Activated naive CD8-positive, alpha-beta T cell treated with anti-CD3 and anti-CD28 coated beads for 36 hours (primary cell): ENCODE measurements at places on chromosomes 3 and 15. TPM values are rescaled to one million over a fixed set of nuclear protein-coding genes. Genes with fewer than 3 reads are reported as not detected.

SAMD7 gene
- total RNA-seq: not detected

DNA sequence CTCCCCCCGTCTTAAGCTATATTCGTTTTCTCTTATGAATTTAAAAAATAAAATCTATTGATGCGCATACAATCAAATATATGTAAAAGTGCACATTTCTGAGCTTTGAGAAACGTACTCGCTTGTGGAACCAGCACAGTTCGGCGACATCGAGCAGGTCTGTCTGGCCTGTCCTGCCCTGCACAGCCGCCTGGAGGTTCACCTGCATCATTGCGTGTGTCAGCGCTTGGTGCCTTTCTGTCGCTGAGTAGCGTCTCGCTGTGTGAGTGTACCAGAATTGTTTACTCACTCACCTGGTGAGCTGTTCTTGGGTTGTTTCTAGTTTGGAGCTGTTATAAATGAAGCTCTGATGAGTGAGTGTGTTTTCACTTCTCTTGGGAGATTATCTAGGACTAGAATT is 104.0 kb downstream of the VGLL4 start:
- no peak for DNase-seq

DNA sequence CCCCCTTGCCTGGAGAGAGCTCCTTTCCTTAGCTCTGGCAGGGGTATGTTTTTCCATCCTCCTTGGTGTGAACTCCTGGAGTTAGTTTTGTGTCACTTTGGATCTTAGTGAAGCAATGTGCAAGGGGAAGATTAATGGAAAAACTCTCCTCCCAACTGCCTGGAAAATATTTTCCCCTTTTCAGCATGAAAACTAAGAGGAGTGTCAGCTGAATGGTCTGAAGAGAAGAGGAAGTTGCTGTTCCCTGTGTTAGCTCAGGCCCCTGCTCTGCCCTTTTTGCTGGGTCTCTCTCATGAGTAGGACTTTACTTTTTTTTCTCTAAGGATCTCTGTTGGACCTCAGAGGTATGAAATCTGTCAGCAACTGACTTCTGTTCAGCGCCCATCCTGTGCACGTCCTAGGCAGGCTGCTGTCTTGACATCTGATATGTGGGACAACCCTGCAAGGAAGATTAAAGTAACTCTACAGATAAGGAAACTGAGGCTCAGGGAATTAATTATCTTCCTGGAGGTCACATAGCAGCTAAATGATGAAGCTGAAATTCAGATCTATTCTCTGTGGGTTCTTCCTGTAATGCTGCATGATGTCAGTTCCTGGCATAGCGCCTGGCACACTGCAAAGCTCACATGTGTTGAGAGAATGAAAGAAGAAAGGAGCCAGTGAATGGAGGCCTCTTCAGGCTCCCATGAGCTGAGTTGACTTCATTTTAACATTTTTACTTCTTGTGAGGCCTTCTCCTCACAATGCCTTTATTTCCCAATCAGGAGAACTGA is 109.7 kb upstream of the GALNT15 start:
- DNase-seq: no peak

DNA sequence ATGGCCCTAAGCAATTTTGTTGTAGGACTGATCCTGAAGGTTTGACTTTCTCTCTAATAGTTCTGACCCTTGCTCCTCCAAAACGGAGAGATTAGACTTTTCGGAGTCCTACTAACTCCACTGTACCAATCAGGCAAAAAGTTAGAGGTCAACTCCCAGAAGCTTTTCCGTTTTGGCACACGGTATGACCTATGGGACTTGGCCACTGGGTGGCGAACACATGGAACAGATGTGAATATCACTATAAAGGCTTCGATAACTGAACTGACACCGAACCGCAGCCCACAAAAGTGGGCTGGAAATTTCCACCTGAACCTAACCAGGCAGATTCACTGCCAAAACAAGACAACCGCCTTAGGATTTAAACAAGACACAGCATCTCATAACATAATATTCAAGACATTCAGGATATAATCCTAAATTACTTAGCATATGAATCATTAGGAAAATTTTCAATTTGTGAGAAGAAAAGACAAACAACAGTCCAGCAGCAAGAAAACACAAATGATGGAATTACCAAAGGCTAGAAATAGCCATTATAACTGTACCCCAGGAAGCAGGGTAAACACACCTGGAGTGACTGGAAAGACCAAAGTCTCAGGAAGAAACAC is 12.2 kb upstream of the TM2D3 start:
- no peak for DNase-seq

DNA sequence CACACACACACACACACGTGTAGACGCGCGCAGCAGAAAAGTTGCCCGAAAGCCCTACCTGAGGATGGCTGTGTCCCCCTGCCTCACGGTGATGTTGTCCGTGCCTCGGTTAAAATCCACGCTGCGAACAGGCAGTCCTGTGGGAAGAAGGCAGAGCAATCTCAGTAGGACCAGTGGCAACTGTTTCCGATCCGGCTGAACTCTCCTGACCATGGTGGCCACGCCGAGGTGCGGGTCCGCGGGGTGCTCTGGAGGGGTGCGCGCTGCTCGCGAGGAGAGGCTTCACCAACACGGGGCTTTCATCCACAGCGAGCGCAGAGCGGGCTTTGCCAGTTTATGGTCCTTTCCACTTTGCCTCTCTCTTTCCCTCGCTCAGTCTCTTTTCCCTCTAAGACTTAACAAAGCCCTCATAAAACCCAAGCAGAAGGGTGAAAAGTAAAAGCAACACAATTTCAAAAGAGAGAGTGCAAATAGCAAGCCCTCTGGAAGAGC is 422 bp downstream of the LSAMP start:
- no peak for DNase-seq

PLAAT1 gene
- 0.28 TPM for total RNA-seq

DNA sequence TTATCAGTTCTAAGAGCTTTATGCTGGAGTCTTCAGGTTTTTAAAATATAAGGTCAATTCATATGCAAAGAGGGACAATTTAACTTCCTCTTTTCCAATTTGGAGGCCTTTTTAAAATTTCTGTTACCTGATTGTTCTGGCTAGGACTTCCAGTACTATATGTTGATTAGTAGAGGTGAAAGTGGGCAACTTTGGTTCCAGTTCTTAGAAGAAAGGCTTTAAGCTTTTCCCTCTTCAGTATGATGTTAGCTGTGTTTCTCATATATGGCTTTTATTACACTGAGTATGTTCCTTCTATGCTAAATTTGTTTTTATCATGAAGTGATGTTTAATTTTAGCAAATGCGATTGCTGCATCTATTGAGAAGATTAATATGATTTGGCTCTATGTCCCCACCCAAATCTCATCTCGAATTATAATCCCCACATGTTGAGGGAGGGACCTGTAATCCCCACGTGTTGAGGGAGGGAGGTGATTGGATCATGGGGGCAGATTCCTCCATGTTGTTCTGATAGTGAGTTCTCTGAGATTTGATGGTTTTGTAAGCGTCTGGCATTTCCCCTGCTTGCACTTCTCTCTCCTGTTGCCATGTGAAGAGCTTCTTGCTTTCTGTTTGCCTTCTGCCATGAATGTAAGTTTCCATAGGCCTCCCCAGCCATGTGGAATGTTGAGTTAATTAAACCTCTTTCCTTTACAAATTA is 33.8 kb downstream of the FAIM start:
- no peak for DNase-seq

GRCh38 chr3:81013360-81013759 is 748.1 kb downstream of the GBE1 start:
- no peak for DNase-seq

SIDT1 gene
- 18.0 TPM for total RNA-seq

DNA sequence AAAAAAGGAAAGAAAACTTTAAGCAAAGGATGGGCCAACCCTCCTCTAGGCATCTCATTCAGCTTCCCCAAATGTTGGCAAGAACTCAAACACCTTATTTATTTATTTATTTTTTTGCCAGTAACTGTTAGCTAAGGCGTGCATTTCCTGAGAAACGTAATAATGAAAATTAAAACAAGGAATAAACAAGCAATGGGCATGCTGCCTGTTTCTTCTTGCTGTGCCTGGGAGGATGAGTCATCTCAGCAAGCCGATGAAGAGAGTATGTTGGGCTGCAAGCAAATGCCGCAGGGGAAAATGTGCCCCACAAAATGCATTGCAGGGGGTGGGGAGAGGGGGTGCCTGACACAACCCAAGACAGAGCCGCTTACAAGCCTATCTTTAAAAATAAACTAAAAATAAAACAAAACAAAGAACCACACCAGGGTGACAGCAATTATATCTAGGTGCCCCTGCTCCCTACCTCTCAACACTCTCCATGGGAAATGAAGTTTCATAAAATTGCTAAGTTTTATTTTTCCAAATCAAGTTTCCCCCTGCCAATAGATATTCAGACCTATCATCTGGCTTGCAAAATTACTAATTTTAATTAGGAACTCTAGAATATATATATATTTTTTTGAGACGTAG is 40.3 kb downstream of the EIF4E3 start:
- no peak for DNase-seq

SAMMSON gene
- total RNA-seq: not detected

CFAP20DC gene
- 2.4 TPM for total RNA-seq

- DNase-seq: no peak
Observed at GRCh38 chr3:161559177-161559998, 62.8 kb downstream of the OTOL1 start.

GRCh38 chr3:177231242-177231641 is 34.0 kb upstream of the TBL1XR1 start:
- no peak for DNase-seq

GRCh38 chr15:51585986-51586385 is 36.6 kb downstream of the DMXL2 start:
- DNase-seq: no peak

DNA sequence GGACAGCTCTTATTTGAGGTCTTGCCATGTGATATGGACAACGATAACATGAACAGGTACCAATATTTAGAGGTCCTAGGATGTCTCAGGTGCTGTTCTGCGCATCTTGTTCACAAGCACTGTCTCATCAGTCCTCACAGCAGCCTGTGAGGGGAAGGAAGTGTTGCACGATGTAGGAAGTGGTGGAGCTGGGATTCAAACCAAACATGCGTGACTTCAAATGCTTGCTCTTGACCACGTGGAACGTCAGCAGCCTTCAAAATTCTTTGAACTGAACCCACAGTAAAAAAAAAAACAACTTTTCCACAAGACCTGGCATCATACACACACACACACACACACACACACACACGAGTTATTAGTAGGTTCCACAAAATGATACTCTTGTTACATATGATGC is 153.4 kb upstream of the SMAD3 start:
- peak; percentile 6 for DNase-seq

DNA sequence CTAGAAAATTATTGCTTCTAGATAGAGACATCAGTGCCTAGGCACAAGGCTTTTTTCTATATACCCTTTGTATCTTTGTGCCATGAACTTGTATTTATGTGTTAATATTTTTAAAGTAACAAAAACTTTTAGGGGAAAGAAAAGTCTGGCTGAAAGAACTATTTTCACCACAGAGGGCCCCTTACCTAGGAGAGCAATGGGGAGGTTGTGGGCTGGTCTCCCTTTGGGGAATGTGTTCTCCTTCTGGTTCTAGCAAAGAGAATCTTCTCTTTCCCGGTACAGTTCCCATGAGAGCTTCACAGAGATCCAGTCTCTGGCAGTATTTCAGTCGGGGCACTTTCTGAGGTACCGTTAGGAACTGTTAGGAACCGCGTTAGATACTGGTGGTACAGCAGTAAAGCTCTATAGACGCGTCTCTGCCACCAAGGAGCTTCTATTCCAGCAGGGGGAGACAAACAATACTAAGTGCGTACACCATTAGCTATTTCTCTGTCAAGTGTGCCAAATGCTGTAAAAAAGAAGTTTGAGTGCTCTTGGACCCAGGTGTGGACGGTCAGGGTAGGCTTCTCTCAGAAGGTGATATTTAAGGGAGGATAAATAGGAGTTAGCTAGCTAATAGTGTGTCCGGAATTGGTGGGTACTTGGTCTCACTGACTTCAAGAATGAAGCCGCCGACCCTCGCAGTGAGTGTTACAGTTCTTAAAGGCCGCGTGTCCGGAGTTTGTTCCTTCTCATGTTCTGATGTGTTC is 4.6 kb upstream of the EPB42 start:
- DNase-seq: peak; percentile 26

CPN2 gene
- not detected for total RNA-seq

DNA sequence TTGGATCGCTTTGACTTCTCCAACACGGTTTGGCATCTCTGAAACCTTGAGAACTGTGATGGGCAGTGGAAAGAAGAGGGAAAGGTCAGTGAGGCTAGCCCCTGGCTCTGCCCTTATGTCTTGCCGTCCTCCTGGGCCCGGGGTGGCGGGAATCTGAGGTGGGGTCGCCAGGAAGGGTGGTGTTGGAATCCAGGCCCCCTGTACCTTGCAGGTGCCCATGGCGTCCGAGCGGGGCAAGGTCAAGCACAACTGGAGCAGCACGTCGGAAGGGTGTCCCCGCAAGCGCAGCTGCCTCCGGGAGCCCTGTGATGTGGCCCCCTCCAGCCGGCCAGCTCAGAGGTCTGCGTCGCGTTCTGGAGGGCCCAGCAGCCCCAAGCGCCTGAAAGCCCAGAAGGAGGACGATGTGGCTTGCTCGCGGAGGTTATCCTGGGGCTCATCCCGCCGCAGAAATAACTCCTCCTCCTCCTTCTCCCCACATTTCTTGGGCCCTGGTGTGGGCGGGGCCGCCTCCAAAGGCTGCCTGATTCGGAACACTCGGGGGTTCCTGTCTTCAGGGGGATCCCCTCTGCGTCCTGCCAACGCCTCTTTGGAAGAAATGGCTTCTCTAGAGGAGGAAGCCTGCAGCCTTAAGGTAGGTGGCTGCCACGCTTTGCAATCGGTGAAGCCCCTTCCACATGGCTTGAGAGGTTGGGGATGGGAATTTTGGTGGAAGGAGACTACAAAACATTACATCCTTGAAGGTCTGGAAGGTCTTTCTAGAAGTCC is 907 bp downstream of the TATDN2 start:
- DNase-seq: peak; percentile 80

FBLN2 gene
- 3.1 TPM for total RNA-seq

DNA sequence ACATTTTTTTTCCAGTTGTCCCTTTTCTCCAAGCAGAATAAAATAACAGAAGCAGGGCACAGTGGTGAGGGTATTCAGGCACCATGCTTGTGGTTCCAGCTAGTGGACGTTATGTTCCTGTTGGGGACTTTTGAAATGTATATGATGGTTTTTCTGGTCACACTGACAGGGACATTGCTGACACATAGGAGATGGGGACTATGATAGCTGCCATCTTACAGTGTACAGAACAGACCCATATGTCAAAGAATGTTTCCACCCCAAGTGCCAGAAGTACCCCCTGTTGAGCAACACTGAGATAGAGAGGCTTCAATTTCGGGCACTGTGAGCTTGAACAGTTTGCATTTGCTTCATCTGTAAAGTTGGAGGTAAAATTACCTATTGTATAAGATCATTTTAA is 38.6 kb downstream of the MCTP2 start:
- no peak for DNase-seq
